Right lung (tissue), 10 donors: ENCODE measurements at places on chromosomes 1 and 21. TPM values are rescaled to one million over a fixed set of nuclear protein-coding genes. Genes with fewer than 3 reads are reported as not detected.

GRCh38 chr1:210236386-210236839 is 3.8 kb downstream of the SERTAD4 start:
- DNase-seq, result no peak

Gene PCSK9
- 0.59 TPM for polyA plus RNA-seq

DNA sequence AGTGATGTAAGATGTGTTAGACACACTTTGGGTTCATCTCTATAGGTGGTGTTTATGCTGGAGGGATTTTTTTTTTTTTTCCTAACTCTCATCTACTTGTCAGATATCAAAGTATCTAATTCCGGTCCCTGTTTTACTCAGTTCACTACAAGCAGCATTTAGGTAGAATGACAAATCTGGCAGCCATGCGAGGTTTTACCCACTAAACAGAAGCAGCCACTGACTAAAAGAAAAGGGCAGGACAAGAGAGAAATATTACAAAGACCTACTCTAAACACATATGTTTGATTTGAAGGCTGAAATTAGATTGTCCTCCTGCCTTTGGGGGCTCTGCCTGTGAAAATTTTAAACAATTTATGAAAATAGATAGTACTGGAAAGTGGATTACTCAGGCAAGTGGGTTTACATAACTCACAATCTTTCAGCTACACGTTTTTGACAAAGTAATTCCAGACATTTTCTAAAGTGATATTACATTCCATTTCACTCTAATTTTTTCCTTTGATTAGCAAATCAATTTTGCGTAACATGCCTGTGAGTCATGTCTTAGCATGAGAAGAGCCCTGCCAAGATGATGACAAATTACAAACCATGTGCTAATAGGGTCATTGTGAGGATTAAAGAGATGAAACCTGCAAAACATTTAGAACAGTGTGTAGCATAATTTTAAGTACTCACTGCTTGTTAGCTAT is 172.6 kb downstream of the PLA2G4A start:
- DNase-seq, result no peak

GRCh38 chr1:23768733-23769132 is 9.5 kb upstream of the PITHD1 start:
- no peak for DNase-seq

- DNase-seq, result no peak
Measured at GRCh38 chr1:145891143-145891542, 5.5 kb upstream of the ANKRD35 start.

Gene SFN
- polyA plus RNA-seq, result 0.75 TPM

DNA sequence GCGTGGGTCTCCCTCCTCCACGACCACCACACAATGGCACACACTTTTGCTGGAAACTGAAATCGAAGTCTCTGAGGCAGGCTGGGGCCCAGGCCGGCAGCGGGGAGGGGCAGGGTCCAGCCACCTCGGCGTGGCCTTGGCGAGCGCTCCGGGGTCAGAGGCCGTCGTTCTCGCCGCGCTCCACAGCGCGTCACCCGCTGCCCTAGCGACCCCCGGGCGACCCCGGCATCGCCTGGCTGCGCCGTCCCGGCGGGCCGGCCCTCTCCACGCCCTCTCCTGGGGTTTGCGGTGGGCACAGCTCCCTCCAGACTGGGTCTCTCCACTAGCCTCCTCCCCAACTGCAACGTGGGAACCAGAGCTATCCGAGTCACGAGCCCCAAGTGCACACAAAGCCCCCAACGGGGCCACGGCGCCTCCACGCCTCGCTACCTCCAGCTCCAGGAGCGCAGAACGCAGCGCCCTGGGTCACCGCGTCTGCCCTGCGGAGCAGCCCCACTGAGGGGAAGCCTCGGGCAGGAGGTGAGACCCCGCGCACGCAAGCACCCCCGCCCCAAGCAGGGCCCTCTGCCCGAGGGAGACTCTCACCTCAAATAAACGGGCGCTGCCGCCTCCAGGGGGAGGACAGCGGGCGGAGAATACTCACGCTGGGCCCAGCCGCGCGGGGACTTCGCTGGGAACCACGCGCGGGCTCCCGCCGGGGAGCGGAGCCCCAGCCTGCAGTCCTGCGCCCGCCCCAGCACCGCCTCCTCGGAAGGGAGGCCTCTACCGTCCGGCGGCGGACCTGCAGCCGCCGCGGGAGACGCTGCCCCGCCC is 134.0 kb upstream of the BARHL2 start:
- peak; percentile 69 for DNase-seq

Gene KNCN
- polyA plus RNA-seq, result 0.08 TPM

- no peak for DNase-seq
Measured at GRCh38 chr1:107863342-107863741, 101.6 kb downstream of the VAV3 start.

DNA sequence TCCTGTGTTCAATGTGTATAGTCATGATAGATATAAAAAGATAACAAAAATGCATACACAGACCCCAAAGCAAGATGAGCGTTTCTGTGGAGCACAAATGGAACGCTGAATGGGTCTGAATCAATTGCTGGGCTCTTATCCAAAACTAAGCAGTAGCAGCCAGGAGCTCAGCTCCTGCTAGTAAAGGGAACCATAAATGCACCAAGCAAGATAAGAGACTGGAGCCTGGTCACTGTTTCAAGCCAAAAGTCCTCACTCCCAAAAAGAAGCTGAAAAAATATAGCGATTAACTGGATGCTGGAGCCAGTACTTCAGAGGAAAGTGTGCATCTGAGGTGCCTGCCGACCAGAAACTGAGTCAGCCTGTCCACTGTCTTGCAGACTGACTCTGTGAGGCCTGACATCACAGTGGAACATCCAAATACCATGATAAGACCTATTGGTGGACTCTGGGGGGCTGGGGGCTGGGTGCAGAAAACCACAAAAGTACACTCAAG is 68.9 kb downstream of the LRRC8C start:
- no peak for DNase-seq

Gene KCNA3
- 0.53 TPM for polyA plus RNA-seq

Gene HAPLN2
- polyA plus RNA-seq, result 0.33 TPM
